ENCODE measurements at places on chromosomes 13 and 19.

- DNase-seq, result no peak
Observed at GRCh38 chr13:103517066-103517767, 451.0 kb upstream of the SLC10A2 start.

DNA sequence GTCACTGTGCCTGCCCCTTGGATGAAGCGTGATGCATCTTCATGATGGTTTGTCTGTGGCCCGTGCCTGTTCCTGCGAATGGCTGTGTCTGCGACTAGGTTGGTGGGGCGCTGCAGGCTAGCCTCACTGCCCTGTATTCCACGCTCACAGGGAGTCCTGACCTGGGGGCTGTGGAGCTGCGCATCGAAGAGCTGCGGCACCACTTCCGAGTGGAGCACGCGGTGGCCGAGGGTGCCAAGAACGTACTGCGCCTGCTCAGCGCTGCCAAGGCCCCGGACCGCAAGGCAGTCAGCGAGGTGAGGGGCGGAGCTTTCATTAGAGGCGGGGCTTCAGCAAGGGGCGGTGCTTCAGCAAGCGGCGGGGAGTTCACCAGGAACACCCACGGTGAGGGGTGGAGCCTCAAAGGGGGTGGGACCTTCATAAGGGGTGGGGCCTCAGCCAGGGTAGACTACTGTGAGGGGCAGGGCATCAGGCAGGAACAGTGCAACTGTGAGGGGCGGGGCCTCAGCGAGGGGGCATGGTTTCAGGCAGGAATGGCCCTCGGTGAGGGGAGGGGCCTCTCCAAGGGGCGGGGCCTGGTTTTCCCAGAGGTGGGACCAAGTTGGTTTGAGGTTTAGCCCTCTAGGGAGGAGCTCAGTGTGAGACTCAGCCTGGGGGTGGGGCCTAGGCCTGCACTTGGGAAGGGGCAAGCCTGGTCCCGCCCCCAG lies 17.2 kb downstream of the PKN1 start:
- DNase-seq, result peak; percentile 32

DNA sequence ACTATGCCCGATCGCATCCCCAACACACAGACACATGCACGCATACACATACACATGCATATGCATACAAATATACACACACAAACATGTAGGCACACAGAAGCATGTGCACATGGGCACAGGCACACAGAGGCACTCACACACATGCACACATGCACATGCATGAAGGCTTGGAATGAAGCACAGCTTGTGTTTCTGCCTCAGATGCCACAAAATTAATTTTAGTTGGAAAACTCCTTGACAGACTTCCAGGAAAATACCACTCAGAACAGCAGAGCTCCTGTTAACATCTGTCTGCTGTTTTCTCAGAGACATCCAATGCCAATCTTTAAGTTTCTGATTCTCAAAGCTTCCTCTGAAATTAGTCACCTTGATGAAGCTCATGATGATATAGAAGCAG lies 532.7 kb downstream of the RFC3 start:
- DNase-seq, result no peak

GRCh38 chr13:62360609-62361008 lies 945.0 kb upstream of the PCDH20 start:
- no peak for DNase-seq

- DNase-seq, result peak; percentile 32
Observed at GRCh38 chr13:79501538-79502232, 20.7 kb downstream of the NDFIP2 start.

DNA sequence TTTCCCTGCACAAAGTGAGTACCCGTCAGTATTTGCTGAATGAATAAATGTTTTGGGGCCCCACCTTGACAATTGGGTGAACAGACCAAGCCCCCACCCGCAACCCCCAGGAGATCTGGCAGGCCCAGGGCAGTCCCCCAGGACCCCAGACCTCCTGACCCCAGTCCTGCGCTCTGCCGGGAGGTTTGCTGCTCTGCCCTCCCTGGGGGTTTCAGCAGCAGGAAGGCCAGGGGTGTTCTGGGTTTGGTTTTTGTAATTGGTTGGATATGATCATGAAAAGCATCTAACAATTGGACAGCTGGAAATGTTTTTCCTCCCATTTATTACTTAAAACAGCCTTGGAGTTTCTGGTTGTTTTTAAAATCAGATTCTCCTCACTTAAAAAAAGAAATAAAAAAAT lies 193.8 kb downstream of the URI1 start:
- DNase-seq, result no peak

DNA sequence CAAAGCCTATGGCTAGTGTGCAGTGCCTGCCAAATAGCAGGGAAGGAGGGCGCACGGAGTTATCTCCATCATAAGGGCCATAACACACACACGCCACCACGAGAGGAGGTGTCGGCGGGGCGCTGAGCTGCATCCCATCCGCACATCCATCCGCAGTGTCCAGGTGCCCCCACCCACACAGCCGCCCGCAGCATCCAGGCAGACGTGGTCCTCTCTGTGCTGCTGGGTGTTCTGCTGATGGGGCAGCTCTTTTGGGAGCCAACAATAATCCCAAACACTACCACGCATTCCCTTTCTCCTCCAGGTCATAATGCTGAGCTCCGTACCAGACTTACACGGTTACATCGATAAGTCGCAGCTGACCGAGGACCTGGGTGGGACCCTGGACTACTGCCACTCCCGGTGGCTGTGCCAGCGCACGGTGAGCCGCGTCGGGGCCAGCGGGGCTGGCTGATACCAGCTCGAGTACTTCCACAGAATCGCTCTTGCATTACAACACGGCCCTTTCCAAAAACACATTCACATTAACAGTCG lies 41.5 kb upstream of the F7 start:
- DNase-seq, result no peak

GRCh38 chr19:10927730-10928562 lies 493 bp downstream of the YIPF2 start:
- DNase-seq, result no peak

GRCh38 chr13:79459906-79460305 lies 21.0 kb upstream of the NDFIP2 start:
- DNase-seq, result no peak

GRCh38 chr13:112569821-112570220 lies 18.1 kb downstream of the TUBGCP3 start:
- DNase-seq, result no peak

- no peak for DNase-seq
Observed at GRCh38 chr13:62578402-62578801, 1162.8 kb upstream of the PCDH20 start.

GRCh38 chr19:30086916-30087315 lies 144.9 kb downstream of the URI1 start:
- no peak for DNase-seq

- DNase-seq, result no peak
Observed at GRCh38 chr19:6779206-6779605, 6.7 kb downstream of the VAV1 start.

DNA sequence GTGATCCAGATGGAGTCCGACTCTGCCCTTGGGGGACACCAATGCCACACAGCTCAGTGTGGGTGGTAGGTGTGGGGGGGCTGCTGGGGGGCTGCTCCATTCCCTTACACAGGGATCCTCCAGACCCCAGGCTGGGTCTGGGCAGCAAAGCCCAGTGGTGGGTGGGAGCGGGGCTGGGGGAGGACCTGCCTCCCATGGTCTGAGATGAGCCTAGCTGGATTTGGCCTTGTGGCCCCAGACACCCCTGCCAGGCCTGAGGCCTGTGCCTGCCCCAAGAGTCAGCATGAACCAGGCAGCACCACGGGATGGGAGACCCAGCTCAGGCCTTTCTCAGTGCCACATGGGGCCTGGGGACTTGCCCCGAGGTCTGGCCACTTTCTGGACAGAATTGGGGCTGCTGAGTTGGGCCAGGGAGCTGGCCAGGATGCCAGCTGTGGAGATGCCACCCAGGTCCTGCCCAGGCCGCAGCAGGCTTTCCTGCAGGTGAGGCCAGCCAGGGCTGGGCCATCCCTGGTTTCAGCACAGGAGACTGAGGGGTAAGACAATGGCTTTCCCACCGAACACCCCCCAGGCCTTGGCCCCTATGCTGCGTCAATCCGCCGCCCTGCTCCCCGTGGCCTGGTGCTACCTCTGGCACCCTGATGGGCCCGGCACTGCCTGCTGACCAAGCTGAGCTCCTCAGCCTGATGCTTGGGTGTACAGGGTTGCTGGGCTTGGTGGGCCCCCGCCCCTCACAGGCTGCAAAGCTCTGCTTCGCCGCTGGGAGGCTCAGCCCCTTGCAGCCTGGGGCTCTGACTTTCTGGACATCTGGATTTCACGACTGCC lies 24.2 kb downstream of the CEBPG start:
- peak; percentile 41 for DNase-seq

GRCh38 chr13:43221611-43222010 lies 198.2 kb downstream of the DNAJC15 start:
- DNase-seq, result no peak

- DNase-seq, result peak; percentile 49
Observed at GRCh38 chr19:17348700-17349099, 11.3 kb downstream of the GTPBP3 start.

DNA sequence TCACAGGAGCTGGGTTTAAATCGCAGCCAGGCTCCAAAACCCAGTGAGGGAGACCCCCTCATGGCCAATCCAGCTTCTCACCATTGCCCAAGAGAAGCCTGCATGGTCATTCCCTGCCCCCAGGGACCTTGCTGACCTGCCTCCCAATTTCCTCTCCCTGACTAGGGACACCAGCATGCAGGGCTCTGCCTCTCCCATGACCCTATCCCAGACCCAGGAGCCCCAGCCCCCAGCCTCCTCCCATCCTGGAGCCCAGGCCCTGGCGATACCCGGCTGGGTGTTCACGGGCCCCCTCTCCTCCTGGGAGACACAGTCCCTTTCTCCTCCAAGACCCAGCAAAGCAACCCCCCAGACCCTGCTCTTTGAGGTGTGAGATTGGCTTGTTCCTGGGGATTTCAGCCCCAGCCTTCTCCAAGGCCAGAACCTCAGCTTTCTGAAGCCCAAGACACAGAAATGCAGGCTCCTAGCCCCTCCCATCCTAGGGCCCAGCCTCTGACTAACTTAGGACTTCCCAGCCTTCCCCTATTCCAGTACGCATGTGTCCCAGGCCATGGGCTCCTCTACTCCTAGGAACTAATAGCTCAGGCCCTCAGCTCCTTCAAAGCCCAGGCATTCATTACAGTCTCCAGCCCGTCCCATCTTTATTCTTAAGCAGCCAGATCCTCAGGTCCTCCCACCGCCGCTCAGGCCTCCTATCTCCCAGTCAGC lies 1.1 kb downstream of the GYS1 start:
- DNase-seq, result peak; percentile 91

- DNase-seq, result peak; percentile 30
Observed at GRCh38 chr13:95509521-95510310, 42.8 kb upstream of the CLDN10 start.

DNA sequence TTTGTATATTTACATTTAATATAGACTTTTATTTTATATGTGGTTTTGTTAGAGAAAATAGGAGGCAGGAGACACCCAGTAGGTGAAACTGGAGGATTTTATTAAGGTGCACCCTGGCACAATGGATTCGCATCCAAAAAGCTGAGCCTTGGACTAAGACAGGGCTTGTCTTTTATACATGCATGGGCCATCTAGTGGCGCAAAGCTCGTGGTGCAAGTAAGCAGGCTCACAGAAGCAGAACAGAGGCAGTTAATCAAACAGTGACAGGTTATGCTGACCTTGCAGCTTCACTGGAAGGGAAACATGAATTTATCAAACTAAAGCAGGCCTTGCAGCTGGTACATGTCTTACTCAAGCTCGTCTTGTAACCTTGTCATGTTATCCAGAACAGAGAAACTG lies 58.8 kb upstream of the ZNF681 start:
- peak; percentile 66 for DNase-seq

- peak; percentile 15 for DNase-seq
Observed at GRCh38 chr13:35349673-35350278, 126.7 kb downstream of the MAB21L1 start.

GRCh38 chr19:17424743-17425365 lies 5.0 kb downstream of the MVB12A start:
- peak; percentile 62 for DNase-seq

- DNase-seq, result no peak
Observed at GRCh38 chr13:59133903-59134302, 1029.8 kb downstream of the DIAPH3 start.

DNA sequence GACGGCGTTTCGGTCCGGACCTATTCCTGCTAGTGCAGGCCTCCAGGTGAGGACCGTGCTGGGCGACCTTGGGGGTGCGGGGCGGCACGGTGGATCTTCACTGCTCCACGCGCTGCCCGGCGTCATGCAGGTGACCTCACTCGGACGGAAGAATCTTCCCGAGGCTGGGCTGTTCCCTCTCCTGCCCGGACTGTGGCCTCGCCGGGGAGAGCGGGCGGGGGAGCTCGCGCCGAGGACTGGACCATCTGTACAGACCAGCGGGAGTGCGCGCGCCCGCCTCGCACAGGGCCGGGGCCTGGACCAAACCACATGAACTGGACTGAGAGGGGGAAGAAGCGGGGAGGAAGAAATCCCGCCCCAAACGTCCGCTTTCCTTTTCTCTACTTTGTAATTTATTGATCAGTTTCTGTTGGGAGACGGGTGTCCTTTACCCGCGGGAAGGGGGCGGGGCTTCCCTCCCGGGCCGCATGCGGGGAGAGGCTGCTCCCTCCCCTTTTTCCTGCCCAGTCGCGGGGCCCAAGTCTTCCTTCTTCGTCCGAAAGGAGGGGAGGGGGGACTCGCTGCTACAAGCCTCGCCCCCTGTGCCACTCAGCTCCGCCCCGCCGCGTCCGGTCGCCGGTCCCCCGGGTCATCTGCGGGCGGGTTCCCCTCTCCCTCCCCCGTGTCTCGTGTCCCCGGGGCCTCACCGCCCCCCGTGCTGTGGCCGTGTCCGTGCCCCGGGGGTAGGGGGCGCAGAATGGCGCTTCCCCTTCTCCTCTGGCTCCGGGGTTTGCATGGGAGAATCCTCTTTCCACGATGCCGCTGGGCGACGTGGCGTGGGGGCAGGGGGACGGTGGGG lies 4.9 kb downstream of the HRC start:
- DNase-seq, result peak; percentile 86

DNA sequence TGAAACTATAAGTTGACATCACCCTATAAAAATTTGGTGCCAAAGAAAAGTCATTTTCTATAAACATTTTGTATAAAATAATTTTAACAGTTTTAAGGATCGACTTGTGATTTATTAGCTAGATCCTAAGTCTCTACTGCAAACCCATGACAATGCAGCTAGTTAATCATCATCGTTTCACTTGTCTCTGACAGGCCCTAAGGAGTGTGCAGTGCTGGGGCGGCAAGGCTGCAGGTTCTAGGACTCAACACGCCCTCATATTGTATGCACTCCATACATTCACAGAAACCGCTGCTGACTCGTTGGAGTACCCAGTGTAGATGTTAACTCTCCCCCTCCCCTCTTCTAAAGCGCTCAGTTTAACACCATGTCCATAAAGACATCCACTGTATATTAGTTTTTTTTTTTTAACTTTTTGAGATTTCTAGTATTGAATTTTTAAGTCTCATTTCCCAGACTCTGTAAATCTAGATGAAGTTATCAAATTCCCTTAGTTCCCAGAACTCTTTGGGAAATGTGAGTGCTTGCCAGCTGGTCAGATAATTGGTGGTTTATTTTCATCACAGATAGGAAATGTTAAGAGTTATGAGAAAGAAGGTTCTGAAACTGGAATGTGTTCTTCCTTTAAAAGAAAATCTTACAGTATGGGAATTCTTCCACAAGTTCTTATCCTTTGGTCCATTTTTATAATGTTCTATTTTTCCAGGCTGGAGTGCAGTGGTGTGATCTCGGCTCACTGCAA lies 162.8 kb upstream of the RNF113B start:
- no peak for DNase-seq

- DNase-seq, result no peak
Observed at GRCh38 chr19:13610039-13610691, 103.9 kb upstream of the CACNA1A start.
